Occipital lobe (tissue), 3 donors: ENCODE measurements at places on chromosomes 12 and 14. TPM values are rescaled to one million over a fixed set of nuclear protein-coding genes. Genes with fewer than 3 reads are reported as not detected.

The RPS6KA5 gene
- total RNA-seq, result 11.2 TPM

The SPIC gene
- total RNA-seq, result 0.16 TPM

The SERPINA10 gene
- not detected for total RNA-seq

The HOXC12 gene
- not detected for total RNA-seq

The GPR68 gene
- 5.9 TPM for total RNA-seq

DNA sequence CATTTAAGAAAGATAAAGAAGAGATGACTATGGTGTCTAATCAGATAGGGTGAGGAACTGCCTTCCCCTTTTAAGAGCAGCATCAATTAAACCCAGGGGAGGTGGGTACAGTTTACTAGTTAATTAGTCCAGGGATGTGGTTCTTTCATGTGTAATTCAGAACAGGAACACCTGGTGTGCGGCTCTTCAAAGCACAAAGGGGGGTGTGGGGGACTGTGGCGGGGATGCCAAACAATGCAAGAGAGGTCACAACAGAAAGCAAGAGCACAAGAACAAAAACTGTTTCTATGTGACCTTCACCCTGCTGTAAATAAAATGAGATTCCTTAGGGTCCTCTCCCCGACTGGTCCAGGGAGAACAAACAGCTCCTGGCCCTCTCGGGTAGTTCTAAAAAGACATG lies 183.9 kb upstream of the SOX5 start:
- no peak for DNase-seq

DNA sequence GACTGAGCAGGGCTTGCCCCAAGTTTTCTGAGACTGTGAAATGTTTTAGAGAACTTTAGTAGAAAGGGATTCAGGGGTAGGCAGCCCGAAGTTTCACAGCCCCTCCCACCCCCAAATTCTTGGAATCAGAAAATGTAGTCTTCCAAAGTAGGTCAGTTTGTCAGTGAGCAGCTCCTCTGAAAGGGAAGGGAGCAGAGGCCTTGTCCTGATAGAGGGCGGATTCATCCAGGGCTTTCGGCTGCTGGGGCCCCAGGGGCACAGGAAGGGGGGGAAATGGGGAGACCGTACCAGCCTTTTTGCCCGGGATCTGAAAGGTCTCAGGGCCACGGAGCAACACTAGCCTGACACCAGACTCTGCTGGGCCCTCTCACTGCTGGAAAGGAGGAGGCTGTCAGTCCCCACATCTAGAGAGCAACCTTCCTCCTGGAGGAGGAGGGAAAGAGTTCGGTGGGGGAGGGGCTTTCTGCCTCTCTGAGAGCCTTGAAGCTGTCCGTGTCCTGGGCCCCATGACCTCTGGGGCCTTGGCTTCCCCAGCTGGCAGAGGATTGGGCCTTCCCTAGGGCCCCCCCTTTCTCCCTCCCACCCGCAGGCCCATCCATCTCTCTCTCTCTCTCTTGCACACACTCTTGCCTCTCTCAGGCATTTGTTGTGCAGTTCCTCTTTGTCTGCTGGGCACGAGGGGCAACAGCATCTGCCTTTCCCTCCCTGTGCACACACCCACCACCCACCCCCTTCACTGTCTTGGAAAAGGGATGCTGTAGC lies at the start of gene IKZF4:
Gene IKZF4, plus strand, starts transcription at position 621 of the 762 bp plus-strand sequence. CDS start 451 bp downstream, outside the sequence.
- DNase-seq, result no peak

GRCh38 chr12:97781342-97781741 lies 318.7 kb downstream of the RMST start:
- DNase-seq, result no peak

- no peak for DNase-seq
Observed at GRCh38 chr14:23057757-23058653, 685 bp upstream of the CDH24 start.

DNA sequence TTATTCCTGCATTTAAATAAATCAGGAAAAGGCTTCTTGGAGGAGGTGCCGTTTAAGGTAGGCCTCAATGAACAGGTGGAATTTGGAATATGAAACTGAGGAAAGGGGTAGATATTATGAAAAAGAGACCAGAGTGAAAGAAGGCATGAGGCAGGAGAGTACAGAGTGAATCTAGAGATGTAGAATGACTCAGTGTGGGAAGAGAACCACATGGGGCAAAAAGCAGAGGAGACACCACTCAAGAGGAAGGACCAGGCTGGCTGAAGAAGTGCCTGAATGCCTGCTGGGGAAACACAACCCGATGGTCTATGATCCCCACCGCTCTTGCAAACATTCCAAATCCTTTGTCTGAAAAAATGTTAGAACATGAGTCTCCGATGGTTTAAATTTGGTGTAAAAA lies 1134.1 kb downstream of the VRK1 start:
- no peak for DNase-seq
